ENCODE measurements at places on chromosomes 11 and 22. TPM values are rescaled to one million over a fixed set of nuclear protein-coding genes. Genes with fewer than 3 reads are reported as not detected.

OR6T1 gene
- not detected for total RNA-seq

RELT gene
- 15.4 TPM for total RNA-seq

FGF3 gene
- not detected for total RNA-seq

TEAD1 gene
- total RNA-seq, result 51.9 TPM

GP1BB gene
- 2.8 TPM for total RNA-seq

RTL10 gene
- total RNA-seq, result 24.3 TPM

OR8K5 gene
- total RNA-seq, result not detected

RAG2 gene
- total RNA-seq, result not detected

ART5 gene
- total RNA-seq, result 2.2 TPM

CAT gene
- 259 TPM for total RNA-seq

PKNOX2 gene
- total RNA-seq, result 14.4 TPM

SYT13 gene
- total RNA-seq, result not detected

PTPRJ gene
- 40.0 TPM for total RNA-seq

NLRP6 gene
- 1.3 TPM for total RNA-seq

ZNF70 gene
- total RNA-seq, result 5.7 TPM

DNA sequence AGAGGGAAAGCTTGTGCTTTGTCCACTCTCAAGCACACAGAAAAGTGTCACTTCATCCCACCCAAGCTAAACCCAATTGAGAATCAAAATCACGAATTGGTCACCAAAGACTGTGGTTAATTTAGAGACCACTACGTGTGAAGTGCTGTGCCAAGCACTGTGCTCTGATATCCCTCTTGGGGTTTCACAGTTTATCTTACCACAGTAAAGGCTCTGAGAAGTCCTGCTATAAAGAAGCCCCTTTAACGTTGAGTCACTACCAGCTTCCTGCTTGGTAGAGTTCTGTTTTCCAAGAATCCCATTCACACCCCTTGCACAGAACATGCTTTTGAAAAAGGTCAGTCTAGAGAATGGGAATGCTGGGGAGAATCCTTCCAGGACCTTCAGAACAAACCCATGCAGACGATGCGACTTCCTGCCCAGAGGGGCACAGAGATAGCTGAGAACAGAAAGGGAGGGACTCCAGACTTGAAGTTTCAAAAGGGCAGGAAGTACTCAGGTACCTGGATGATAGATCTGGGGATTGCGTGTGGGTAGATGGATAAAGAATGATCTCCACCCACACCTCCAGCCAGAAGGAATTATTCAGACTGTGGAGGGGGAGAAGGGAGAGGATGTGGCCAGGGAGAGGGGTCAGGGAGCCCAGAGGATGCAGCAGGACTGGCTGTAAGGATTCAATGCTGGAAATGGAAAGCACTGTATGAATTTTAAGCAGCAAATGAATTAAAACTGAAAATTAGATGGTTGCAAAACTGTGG, 18.1 kb upstream of the TSPAN18 start:
- H3K4me3 ChIP-seq, result no peak overlapping the region
- DNase-seq, result no peak
- H3K27ac ChIP-seq, result no peak overlapping the region
- no peaks in the 10 kb centered on the region for H3K27me3 ChIP-seq
- H3K36me3 ChIP-seq, result no peaks in the 10 kb centered on the region
- no peaks in the 10 kb centered on the region for H3K4me1 ChIP-seq

- no peaks in the 10 kb centered on the region for H3K27me3 ChIP-seq
- H3K4me3 ChIP-seq, result no peak overlapping the region
- no peaks in the 10 kb centered on the region for H3K4me1 ChIP-seq
- no peak overlapping the region for H3K27ac ChIP-seq
- no peaks in the 10 kb centered on the region for H3K36me3 ChIP-seq
- no peak for DNase-seq
These were observed 10.6 kb upstream of the CSNK1E start for GRCh38 chr22:38327805-38328204.

DNA sequence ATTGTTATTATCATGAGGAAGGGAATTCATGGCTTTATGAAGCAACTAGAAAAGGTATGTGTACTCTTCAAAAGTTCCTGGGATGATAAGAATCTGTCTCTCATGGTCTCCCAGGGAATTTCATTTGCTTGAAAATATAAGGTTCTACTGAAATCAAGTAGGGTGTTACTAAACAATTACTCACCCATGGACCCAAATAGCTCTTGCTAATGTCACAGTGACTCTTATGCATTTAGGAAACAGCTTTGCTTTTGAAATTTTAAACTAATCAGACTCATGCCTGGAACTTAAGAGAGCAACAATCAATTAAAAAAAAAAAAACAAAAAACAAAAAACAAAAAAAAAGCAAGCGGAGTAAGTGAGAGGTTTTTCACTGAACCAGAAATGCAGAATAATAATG, 1546.3 kb upstream of the TENM4 start:
- no peak overlapping the region for H3K27ac ChIP-seq
- no peaks in the 10 kb centered on the region for H3K36me3 ChIP-seq
- H3K4me1 ChIP-seq, result no peaks in the 10 kb centered on the region
- H3K4me3 ChIP-seq, result no peak overlapping the region
- H3K27me3 ChIP-seq, result no peaks in the 10 kb centered on the region

GRCh38 chr11:117239295-117239694, 6.8 kb downstream of the RNF214 start:
- H3K4me3 ChIP-seq, result no peak overlapping the region
- H3K36me3 ChIP-seq, result peaks cover 56% of the 10 kb centered on the region
- no peak overlapping the region for H3K27ac ChIP-seq
- no peaks in the 10 kb centered on the region for H3K27me3 ChIP-seq

DNA sequence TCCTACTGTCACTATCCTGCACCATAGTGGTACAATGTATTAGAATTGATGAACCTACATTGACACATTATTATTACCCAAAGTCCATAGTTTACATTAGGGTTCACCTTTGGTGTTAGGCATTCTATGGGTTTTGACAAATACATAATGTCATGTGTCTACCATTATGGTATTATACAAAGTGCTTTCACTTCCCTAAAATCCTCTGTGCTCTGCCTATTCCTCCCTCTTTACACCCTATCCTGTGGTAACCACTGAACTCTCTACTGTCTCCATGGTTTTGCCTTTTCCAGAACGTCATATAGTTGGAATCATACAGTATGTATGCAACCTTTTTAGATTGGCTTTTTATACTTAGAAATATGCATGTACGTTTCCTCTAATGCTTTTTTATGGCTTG, 51.5 kb downstream of the CCDC15 start:
- DNase-seq, result no peak
- H3K27ac ChIP-seq, result no peak overlapping the region
- H3K27me3 ChIP-seq, result no peaks in the 10 kb centered on the region
- H3K4me3 ChIP-seq, result no peak overlapping the region

DNA sequence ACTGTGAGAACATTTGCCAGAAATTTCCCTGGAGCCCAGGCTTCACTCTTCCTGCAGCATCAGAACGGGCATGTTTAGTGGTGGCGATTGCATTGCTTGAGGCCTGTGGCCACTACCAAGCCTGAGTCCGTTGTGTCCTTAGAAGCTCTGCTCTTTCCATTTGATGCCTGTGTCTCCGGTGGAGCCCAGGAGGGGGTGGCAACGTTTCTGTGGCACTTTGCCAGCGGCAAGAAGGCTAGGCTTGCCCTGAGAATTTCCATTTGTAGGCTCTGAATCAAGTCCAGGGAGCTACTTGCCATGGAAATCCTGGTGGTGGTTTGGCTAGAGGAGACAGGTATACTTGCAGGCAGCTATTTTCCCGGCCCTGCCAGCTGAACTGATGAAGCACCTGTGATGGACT, 47.1 kb downstream of the ADAMTS8 start:
- H3K4me3 ChIP-seq, result no peak overlapping the region
- no peak overlapping the region for H3K27ac ChIP-seq
- no peaks in the 10 kb centered on the region for H3K36me3 ChIP-seq
- DNase-seq, result no peak

- no peaks in the 10 kb centered on the region for H3K4me1 ChIP-seq
- no peak overlapping the region for H3K4me3 ChIP-seq
- no peaks in the 10 kb centered on the region for H3K36me3 ChIP-seq
These were observed 116.2 kb downstream of the KIF18A start for GRCh38 chr11:27991736-27992135.

DNA sequence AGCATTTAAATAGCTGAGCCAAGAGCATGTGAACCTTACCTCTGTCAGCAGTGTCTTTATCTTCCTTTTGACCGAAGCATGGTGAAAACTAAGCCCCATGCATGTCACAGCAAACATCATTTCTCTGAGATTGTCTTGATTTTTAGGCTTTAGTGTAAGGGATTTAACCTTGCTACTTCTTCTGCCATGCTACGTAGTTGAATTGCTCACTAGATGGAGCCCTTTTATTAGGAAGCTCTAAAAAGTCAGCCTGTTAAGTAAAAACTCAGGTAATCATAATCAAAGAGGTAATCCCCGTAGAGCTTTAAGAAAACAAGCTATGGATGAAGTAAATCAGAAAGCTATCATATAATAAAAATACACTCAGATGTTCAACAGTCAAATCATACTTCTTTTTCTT, 149.5 kb downstream of the PGR start:
- H3K27ac ChIP-seq, result no peak overlapping the region
- no peaks in the 10 kb centered on the region for H3K4me1 ChIP-seq
- no peaks in the 10 kb centered on the region for H3K27me3 ChIP-seq

GRCh38 chr11:78560826-78561484, 13.7 kb downstream of the NARS2 start:
- H3K27me3 ChIP-seq, result no peaks in the 10 kb centered on the region
- peak overlapping the region; percentile 12 for H3K4me3 ChIP-seq
- peaks cover 42% of the 10 kb centered on the region for H3K4me1 ChIP-seq

GRCh38 chr11:59283311-59283710, 70.6 kb upstream of the MPEG1 start:
- H3K4me1 ChIP-seq, result peaks cover 6% of the 10 kb centered on the region
- no peaks in the 10 kb centered on the region for H3K27me3 ChIP-seq
- no peak overlapping the region for H3K27ac ChIP-seq

DNA sequence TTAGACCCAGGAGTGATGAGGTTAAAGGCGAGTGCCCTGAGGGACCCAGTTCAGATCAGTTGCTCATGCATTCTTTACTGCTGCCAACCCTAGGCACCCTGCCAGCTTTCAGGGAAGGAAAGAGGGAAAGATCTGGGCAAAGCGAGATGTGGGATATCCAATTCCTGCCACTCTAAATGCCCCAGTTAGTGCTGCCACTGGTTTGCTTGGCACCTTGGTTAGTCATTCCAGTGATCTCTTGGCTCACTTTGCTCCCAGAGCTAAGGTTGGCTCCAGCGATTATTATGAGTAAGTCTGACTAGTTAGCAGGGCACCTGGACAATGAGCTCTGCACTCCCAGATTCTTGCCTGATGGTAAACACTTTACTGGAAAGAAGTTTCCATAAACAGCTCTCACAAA, 85.0 kb downstream of the INSC start:
- H3K27me3 ChIP-seq, result no peaks in the 10 kb centered on the region
- H3K27ac ChIP-seq, result no peak overlapping the region
- no peak for DNase-seq
- no peak overlapping the region for H3K4me3 ChIP-seq

DNA sequence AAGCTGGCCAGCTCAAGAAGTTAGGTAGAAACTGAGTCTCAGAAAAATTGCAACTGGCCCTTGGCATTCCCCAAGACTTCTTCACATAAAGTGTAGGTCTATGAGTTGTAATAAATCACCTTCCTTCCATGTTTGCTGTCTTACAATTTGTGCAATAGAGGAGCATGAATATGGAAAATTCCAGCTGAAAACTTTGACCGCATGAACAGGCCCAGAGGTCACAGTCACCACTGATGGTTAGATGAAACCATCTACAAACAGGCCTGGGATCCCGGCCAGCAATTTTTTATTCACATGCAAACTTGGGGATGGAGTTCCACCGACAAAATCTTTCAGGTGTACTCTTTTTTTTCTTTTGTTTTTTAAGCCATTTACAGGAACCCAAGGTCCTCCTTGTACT, 88.1 kb downstream of the SERGEF start:
- H3K27me3 ChIP-seq, result no peaks in the 10 kb centered on the region
- H3K4me1 ChIP-seq, result peaks cover 4% of the 10 kb centered on the region
- no peak overlapping the region for H3K27ac ChIP-seq
- H3K36me3 ChIP-seq, result no peaks in the 10 kb centered on the region
- DNase-seq, result no peak

DNA sequence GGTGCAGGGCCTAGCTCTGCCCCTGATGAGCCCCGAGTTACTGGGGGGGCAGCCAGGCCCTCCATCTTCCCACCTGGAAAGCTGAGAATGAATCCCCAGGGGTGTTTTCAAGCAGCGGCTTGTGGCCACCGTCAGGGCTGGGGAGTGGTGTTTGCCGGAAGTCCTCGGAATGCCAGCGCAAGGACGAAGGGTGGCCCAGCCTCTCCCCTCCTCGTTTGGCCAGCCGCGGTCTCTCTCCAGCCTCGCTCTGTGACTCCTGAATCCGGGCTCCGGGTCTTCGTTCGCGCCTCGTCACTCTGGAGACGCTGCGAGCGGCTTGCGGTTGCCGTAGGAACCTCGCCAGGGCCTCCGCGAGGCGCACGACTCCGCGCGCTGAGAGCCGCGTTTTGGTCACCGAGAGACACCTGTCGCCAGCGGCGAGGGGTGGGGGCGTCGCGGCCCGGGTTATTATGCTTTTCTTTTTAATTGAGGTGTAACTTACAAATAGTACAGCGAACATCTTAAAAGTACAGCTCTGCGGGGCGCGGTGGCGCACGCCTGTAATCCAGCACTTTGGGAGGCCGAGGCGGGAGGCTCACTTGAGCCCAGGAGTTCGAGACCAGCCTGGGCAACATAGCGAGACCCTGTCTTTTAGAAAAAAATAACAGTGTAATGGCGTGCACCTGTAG, 6.3 kb upstream of the KDELR3 start:
- peaks cover 45% of the 10 kb centered on the region for H3K27me3 ChIP-seq
- H3K4me1 ChIP-seq, result peaks cover 6% of the 10 kb centered on the region
- no peak overlapping the region for H3K27ac ChIP-seq
- H3K4me3 ChIP-seq, result peak overlapping the region; percentile 28

- H3K4me3 ChIP-seq, result no peak overlapping the region
- DNase-seq, result no peak
These were observed 803.2 kb downstream of the TBC1D22A start for GRCh38 chr22:47565607-47566006.

DNA sequence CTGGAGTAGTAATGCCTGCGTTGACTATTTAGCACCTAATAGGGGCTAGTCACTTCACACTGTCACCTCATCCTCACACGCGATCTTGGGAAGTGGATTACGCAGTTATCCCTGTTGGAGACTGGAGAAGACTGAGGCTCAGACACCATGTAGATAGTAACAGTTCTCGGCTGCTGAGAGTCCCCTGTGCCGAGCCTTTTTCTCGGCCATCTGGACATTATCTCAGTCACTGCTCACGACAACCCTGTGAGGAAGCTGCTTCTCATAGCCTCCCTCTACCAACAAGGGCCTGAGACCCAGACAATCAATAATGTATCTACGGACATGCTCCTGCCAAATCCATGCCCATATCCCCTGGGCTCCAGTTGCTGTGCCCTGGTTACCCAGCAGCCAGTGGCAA, 25.9 kb downstream of the SCUBE1 start:
- no peak overlapping the region for H3K4me3 ChIP-seq
- no peak overlapping the region for H3K27ac ChIP-seq
- no peaks in the 10 kb centered on the region for H3K36me3 ChIP-seq

- H3K36me3 ChIP-seq, result peaks cover 6% of the 10 kb centered on the region
- no peaks in the 10 kb centered on the region for H3K27me3 ChIP-seq
- H3K4me1 ChIP-seq, result no peaks in the 10 kb centered on the region
- H3K27ac ChIP-seq, result no peak overlapping the region
- no peak overlapping the region for H3K4me3 ChIP-seq
These were observed 105.8 kb downstream of the ARHGAP20 start for GRCh38 chr11:110606415-110606814.

All from lower lobe of right lung (tissue), 2 donors.